Breast epithelium (tissue), 4 donors: ENCODE measurements at places on chromosomes 11 and 22. TPM values are rescaled to one million over a fixed set of nuclear protein-coding genes. Genes with fewer than 3 reads are reported as not detected.

Gene VPREB3
- not detected for total RNA-seq

Gene RHOD
- 27.2 TPM for total RNA-seq

Gene OR5P2
- total RNA-seq = 6.6 TPM

Gene SYT9
- total RNA-seq = 0.33 TPM

Gene SLC22A12
- total RNA-seq = not detected

Gene POU2AF1
- 0.16 TPM for total RNA-seq

Gene HEPN1
- not detected for total RNA-seq

Gene TENM4
- 0.29 TPM for total RNA-seq

Gene CRYBB3
- total RNA-seq = 0.66 TPM

Gene SYTL2
- total RNA-seq = 120 TPM

DNA sequence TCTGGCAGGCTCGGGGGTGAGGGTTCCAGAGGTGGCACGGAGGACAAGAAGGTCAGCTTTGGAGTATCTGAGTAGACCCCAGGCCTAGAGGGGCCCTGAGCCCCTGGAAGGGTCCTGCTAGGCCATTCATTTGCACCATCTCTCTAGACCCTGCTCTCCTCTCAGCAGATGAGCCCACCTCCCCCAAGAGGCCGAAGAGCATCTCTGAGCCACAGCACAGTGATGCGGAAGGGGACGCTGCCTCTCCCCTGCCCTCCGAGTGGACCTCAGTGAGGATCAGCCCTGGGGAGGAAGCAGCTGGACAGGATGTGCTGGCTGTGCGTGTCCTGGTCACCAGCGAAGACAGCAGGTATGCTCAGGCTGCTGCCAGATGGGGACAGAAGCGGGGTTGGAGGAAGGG lies 101.6 kb upstream of the PARVA start:
- no peak overlapping the region for H3K27ac ChIP-seq
- H3K4me1 ChIP-seq = no peaks in the 10 kb centered on the region
- peak; percentile 43 for DNase-seq
- no peaks in the 10 kb centered on the region for H3K27me3 ChIP-seq
- H3K36me3 ChIP-seq = no peaks in the 10 kb centered on the region

- peak; percentile 30 for DNase-seq
- no peaks in the 10 kb centered on the region for H3K27me3 ChIP-seq
- peak overlapping the region; percentile 98 for H3K4me3 ChIP-seq
- H3K4me1 ChIP-seq = peaks cover 9% of the 10 kb centered on the region
- peaks cover 18% of the 10 kb centered on the region for H3K36me3 ChIP-seq
- peak overlapping the region; percentile 98 for H3K27ac ChIP-seq
These were observed 679 bp downstream of the TUG1 start for GRCh38 chr22:30969532-30970355.

DNA sequence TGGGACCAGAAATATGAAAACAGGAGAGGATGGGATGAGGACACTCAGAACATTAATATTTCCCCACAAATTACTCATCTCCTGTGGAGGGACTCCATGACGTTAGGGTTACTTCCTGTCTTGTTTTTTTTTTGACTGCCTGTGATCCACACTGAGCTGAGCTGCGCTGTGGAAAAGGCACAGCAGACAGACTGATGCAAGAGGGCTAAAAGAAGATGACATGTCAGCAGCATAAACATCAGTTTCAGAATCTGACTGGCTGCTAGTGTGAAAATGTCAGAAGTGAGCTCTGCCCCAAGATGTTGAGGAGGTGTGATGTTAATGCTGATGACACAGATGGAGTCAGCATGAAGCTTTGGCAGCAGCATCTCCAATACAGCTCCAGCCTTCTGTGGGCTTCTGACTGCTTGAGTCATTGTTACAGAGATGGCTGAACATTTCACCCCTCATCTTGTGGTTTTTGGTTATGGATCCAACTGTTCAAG lies 286.8 kb downstream of the BLID start:
- no peak overlapping the region for H3K4me3 ChIP-seq
- no peaks in the 10 kb centered on the region for H3K36me3 ChIP-seq
- H3K4me1 ChIP-seq = no peaks in the 10 kb centered on the region
- DNase-seq = no peak
- peak overlapping the region; percentile 57 for H3K27ac ChIP-seq
- no peaks in the 10 kb centered on the region for H3K27me3 ChIP-seq

GRCh38 chr11:128924104-128924503 lies 18.6 kb downstream of the TP53AIP1 start:
- H3K27me3 ChIP-seq = peaks cover 8% of the 10 kb centered on the region
- H3K4me3 ChIP-seq = no peak overlapping the region
- no peaks in the 10 kb centered on the region for H3K36me3 ChIP-seq
- H3K4me1 ChIP-seq = no peaks in the 10 kb centered on the region

- no peak overlapping the region for H3K4me3 ChIP-seq
- peak overlapping the region; percentile 64 for H3K27ac ChIP-seq
- peak; percentile 74 for DNase-seq
- H3K36me3 ChIP-seq = no peaks in the 10 kb centered on the region
These were observed 77.9 kb upstream of the TIMP3 start for GRCh38 chr22:32723643-32724042.

GRCh38 chr11:11449327-11449726 lies 96.3 kb upstream of the CSNK2A3 start:
- DNase-seq = no peak
- H3K4me3 ChIP-seq = no peak overlapping the region
- no peaks in the 10 kb centered on the region for H3K27me3 ChIP-seq
- H3K36me3 ChIP-seq = no peaks in the 10 kb centered on the region
- H3K4me1 ChIP-seq = no peaks in the 10 kb centered on the region

- no peak for DNase-seq
- H3K4me3 ChIP-seq = no peak overlapping the region
- no peak overlapping the region for H3K27ac ChIP-seq
- H3K4me1 ChIP-seq = no peaks in the 10 kb centered on the region
- H3K27me3 ChIP-seq = no peaks in the 10 kb centered on the region
These were observed 665.4 kb upstream of the CCDC90B start for GRCh38 chr11:83951521-83951920.

- no peak overlapping the region for H3K4me3 ChIP-seq
- no peaks in the 10 kb centered on the region for H3K27me3 ChIP-seq
- no peaks in the 10 kb centered on the region for H3K4me1 ChIP-seq
- no peak overlapping the region for H3K27ac ChIP-seq
- DNase-seq = no peak
These were observed 46.7 kb upstream of the CECR2 start for GRCh38 chr22:17322511-17322910.

GRCh38 chr22:46676479-46676878 lies 56.3 kb downstream of the GRAMD4 start:
- no peaks in the 10 kb centered on the region for H3K36me3 ChIP-seq
- H3K4me3 ChIP-seq = no peak overlapping the region
- DNase-seq = no peak
- H3K27me3 ChIP-seq = no peaks in the 10 kb centered on the region
- no peaks in the 10 kb centered on the region for H3K4me1 ChIP-seq

- no peaks in the 10 kb centered on the region for H3K27me3 ChIP-seq
- peak overlapping the region; percentile 98 for H3K27ac ChIP-seq
- H3K4me3 ChIP-seq = no peak overlapping the region
- DNase-seq = no peak
- peaks cover 63% of the 10 kb centered on the region for H3K4me1 ChIP-seq
- H3K36me3 ChIP-seq = no peaks in the 10 kb centered on the region
These were observed 92.1 kb downstream of the ZBTB16 start for GRCh38 chr11:114151631-114152030.

DNA sequence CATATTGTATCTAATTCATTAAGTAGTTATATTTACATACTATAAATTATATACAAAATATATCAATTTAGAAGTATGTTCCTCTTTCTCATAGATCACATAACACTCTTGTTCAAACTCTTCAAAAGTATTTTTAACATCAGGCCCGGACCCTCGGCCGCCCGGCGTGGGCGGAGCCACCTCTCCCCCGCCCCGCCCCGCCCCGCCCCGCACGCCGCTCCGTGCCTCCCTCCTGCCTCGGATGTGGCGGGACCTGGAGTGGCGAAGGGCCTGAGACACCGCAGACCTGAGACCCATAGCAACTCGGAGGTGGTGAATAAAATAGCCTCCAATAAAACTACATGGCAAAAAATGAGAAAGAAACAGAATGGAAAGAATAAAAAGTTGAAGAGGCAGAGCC lies 105.9 kb upstream of the BDNF start:
- no peak overlapping the region for H3K4me3 ChIP-seq
- no peaks in the 10 kb centered on the region for H3K27me3 ChIP-seq
- no peak for DNase-seq
- no peaks in the 10 kb centered on the region for H3K4me1 ChIP-seq

- no peaks in the 10 kb centered on the region for H3K4me1 ChIP-seq
- H3K27ac ChIP-seq = no peak overlapping the region
- no peaks in the 10 kb centered on the region for H3K36me3 ChIP-seq
- no peak for DNase-seq
These were observed 12.6 kb downstream of the MS4A15 start for GRCh38 chr11:60769273-60769672.

GRCh38 chr11:17401841-17402240 lies 13.4 kb upstream of the KCNJ11 start:
- H3K4me1 ChIP-seq = peaks cover 2% of the 10 kb centered on the region
- no peak overlapping the region for H3K4me3 ChIP-seq
- H3K36me3 ChIP-seq = no peaks in the 10 kb centered on the region
- no peak for DNase-seq
- H3K27me3 ChIP-seq = no peaks in the 10 kb centered on the region

GRCh38 chr22:39627208-39627607 lies 56.7 kb downstream of the CACNA1I start:
- H3K27me3 ChIP-seq = peaks cover 16% of the 10 kb centered on the region
- H3K36me3 ChIP-seq = no peaks in the 10 kb centered on the region
- no peaks in the 10 kb centered on the region for H3K4me1 ChIP-seq

DNA sequence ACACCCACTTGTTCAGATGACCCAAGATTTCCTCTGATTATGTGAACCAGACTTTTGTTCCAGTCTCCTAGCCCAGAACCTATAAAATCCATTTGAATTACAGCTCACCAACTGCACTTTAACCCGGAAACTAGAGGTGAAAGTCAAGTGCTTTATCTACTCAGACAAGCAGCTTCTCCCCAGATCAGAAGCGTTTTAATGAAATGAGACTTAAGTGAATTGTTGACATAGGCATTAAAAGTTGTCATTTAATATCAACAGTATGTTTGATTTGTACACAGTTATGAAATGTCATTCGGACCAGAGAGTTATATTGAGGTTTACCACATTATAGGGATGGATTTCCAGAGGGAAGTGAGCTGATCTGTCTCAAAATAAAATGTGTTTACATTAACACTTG lies 52.0 kb downstream of the CADM1 start:
- H3K4me3 ChIP-seq = no peak overlapping the region
- no peaks in the 10 kb centered on the region for H3K36me3 ChIP-seq
- no peaks in the 10 kb centered on the region for H3K4me1 ChIP-seq
- no peak for DNase-seq
